Vagina (tissue), 2 donors: ENCODE measurements at places on chromosomes 5 and 9.

DNA sequence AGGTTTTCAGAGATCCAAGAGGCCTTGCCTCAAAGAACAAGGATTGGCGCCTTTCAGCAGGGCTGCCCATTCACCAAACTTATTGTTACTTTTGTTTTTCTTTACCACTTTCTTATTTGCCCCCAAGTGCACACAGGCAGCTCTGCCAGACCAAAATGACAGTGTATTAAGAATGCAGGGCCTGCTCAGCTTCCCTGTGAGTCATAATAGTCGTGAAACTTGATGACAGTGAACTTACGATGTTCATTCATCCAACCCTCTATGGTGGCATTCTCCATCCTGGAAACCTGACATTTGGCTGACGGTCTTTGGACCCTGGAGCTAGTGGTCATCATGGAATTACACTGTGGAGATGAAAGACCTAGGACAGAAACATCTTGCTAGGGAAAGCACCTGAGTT, 44.3 kb downstream of the UBE2QL1 start:
- DNase-seq = peak; percentile 12

GRCh38 chr5:107518190-107518589, 152.5 kb downstream of the EFNA5 start:
- no peak for DNase-seq

- DNase-seq = no peak
Observed at GRCh38 chr5:17187011-17187785, 30.2 kb upstream of the BASP1 start.

DNA sequence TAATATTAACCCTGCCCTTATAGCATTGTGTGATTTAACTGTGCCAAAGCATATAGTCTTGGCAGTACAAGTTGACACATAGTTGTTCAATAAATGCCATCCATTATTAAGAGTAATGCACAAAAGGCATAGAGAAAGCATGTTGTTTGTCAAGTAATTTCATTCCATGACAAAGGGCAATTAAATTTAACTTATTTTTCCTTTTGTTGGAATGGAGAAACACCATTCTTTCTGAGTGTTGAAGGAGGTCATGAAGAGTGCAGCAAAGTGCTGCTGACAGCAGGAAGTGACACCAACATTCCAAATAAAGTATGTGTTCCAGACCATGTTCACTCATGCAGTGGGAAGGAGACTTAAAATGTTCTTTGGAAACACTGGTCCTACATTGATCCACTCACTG, 29.1 kb downstream of the ANKDD1B start:
- no peak for DNase-seq

DNA sequence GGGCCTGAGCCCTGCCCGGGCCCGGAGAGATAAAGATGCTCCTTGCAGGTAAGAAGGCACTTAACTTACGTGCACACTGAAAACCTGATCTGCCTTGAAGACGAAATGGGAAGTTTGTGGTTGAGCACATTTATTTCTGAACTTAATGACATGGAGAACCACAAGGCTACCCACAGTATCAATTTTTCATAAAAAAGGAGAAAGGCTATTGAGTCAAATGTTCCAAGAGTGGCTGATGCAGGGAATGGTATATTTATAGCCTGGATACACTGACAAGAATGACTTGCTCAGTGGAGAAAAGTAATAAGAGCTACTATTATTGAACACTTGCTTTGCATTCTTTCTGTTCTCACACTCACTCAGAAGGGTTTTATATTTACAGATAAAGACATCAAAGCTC, 419.3 kb downstream of the ACTL7B start:
- no peak for DNase-seq

DNA sequence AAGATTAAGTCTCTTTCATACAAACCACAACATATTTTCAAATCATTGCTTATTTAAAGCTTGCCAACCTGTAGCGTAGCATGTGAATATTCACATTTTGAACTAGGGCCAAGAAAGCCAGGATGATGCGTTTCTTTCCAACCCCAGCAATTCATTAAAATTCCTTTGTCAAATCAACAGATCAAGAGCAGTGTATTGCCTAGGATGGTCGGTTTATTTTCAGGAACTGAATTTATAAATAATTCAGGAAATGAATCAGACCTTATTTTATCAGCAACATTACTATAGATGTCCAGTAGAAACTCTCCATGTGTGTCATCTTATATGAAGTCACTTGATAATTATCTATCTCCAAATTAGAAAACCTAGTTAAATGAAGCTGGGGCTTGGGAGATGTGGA, 13.2 kb upstream of the AUH start:
- DNase-seq = no peak

DNA sequence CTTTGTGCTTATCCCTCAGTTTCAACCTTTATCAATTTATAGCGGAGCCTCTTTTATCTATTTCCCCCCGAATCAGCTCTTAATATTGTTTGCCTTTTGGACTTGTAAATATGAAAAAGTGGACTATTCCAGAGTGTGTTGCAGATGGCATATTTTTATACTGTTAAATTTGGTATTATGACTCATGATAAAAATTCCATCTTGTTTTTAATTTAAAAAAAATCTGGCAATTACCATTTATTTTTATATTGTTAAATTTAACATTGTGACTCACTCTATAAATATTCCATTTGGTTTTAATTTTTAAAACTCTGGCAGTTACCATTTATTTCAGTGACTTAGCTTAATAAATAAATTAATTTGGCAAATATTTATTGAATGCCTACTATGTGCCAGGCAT, 37.5 kb downstream of the RBM27 start:
- DNase-seq = no peak

DNA sequence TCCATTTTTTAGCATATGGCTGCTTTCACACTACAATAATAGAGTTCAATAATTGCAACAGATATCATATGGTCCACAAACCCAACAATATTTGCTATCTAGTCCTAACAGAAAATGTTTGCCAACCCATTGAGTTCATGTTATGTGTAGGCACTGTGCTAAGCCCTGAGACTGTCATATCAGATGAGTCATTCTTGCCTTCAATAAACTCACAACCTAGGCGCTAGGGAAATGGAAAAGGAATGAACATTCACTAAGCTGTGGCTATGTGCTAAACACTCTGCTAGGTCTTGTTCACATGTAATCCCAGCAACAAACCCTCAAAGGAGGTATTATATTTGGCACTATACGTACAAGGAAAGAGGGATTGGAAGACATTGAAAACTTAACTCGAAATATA, 8.4 kb upstream of the TIMD4 start:
- no peak for DNase-seq

- DNase-seq = no peak
Observed at GRCh38 chr9:113501852-113502251, 38.3 kb downstream of the RGS3 start.

- DNase-seq = no peak
Observed at GRCh38 chr5:76204713-76205112, 121.5 kb downstream of the SV2C start.

DNA sequence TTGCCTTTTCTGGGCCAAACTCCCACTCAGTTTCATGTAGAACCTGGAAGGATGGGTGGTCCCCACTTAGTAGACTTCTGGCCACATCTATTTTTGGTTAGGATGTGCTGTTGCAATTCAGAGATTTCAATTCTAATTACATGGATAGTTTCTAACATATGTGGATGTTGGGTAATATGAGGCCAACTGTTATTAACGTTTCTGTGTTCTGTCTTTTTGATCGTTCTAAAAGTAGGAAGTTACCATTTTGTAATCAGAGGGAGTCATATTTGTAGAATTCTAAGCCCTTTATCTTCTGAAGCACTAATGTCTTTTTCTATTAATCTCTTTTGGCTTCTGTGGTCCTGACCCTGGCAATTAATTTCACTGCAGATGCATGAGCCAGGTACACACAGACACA, 141.6 kb upstream of the SPEF2 start:
- no peak for DNase-seq

GRCh38 chr5:57845025-57845424, 362.4 kb upstream of the ACTBL2 start:
- no peak for DNase-seq

- no peak for DNase-seq
Observed at GRCh38 chr5:126801992-126802294, 25.0 kb downstream of the LMNB1 start.

DNA sequence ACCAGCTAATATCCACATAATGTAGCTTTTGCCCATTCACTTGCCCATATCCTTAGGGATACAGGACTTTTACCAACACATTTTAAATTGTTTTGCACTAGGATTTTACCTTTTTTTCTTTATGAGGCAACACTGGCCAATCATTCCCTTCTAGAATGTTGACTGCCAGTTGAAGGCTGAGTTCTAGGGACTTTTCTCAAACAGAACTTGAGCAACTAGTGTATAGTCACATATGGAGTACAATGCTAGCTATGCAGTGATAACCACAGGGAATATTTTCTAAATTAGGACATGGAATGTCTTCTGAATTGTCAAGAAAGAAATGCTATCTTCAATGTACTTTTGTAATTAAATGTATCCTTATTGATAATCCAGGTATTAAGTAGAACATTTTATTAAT, 133.6 kb downstream of the OXCT1 start:
- no peak for DNase-seq

- peak; percentile 76 for DNase-seq
Observed at GRCh38 chr5:396531-396961, 46.4 kb upstream of the EXOC3 start.

GRCh38 chr5:179610903-179611265, 12.6 kb downstream of the HNRNPH1 start:
- no peak for DNase-seq

- DNase-seq = no peak
Observed at GRCh38 chr9:70093944-70094343, 50.3 kb downstream of the MAMDC2 start.
